Activated T-cell treated with anti-CD3 and anti-CD28 coated beads, Interleukin-2, amount 50 U/mL, for 48 hours (primary cell): ENCODE measurements at places on chromosomes 4 and X.
A peak's percentile ranks its signal among the peaks of the same experiment; 100 is the strongest.

- no peak for DNase-seq
Observed at GRCh38 chrX:7515681-7516413, 327.1 kb upstream of the VCX start.

DNA sequence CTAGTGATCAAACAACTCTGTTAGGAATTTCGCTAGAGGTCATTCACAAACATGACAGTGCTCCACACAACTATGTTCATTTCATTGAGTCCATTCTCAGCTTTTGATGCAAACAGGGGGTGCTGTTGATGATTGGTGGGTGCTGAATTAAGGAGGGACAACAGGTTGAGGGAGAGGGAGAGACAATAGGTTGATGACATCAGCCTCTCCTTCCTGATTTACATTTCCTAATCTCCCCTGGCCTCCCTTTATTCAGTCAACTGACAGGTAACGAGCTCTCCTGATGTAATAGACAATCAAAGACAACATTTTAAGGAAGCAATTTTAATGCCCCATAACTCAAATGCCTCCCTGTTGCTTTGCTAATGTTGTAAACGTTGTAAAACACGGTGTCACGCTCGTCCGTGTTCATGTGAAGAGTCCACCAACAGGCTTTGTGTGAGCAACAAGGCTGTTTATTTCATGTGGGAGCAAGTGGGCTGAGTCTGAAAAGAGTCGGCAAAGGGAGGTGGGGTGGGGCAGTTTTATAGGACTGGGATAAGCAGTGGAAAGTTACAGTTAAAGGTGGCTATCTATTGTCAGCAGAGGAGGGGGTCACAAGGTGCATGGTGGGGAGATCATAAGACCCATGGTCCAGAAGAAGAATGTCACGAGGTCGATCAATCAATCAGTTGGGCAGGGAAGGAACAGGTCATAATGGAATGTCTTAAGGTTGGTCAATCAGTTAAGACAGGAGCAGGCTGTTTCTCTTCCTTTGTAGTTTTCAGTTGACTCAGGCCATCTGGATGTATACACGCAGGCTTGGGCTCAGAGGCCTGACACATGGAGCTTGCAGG, 4.8 kb upstream of the GAR1 start:
- DNase-seq: no peak

- DNase-seq: no peak
Observed at GRCh38 chrX:40380655-40381488, 199.9 kb upstream of the ATP6AP2 start.

DNA sequence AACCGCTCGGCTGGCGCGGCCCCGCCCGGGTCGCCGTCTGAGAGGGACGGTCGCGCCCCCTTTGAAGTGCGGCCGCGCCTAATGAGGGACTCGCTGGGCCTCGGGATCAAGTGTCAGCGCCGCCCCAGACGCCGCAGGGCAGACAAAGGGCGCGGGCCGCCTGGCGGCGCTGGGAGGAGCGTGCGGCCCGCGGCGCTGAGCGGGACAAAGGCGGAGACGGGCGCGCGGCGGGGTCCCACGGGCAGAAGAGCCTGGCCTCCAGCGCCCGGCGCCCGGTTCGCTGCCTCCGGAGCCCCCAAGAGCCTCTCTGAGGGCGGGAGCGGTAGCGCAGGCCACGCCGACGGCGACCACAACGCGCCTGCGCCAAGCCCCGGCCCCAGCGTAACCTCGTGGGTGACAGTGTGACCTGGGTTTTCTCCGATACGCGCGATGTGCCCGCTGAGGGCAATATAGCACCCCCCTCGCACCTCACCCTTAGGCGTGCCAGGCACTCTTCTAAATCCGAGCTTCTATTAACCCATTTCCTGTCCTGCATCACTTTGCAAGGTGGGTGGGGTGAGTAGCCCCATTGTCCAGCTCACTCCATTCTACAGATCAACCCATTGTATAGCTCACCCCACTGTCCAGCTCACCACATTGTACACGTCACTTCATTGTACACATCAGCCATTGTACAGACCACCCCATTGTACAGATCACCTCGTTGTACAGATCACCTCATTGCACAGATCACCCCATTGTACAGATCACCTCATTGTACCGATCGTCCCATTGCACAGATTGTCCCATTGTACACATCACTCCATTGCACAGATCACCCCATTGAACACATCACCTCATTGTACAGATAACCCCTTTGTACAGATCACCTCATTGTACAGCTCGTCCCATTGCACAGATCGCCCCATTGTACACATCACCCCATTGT, 33.7 kb upstream of the STX18 start:
- peak; percentile 69 for DNase-seq

DNA sequence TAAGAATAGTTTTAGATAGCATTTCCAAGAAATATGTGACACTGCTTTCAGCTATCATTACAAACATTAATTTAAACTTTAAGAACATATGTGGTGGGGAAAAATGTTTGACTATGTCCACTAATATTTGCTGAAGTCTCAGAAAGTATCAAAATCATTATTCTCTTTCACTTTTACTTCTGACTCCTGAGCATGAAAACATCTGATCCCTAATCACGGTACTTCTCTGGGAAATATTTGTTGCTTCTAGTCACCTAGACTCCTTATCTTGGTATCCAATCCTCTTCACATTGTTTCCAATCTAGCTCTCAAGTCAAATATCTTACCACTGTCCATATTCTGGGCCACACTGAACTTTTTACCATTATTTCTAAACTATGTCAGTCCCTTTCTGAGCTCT, 10.8 kb downstream of the NUDT6 start:
- no peak for DNase-seq

GRCh38 chr4:15562623-15563022, 92.5 kb downstream of the FBXL5 start:
- DNase-seq: no peak

DNA sequence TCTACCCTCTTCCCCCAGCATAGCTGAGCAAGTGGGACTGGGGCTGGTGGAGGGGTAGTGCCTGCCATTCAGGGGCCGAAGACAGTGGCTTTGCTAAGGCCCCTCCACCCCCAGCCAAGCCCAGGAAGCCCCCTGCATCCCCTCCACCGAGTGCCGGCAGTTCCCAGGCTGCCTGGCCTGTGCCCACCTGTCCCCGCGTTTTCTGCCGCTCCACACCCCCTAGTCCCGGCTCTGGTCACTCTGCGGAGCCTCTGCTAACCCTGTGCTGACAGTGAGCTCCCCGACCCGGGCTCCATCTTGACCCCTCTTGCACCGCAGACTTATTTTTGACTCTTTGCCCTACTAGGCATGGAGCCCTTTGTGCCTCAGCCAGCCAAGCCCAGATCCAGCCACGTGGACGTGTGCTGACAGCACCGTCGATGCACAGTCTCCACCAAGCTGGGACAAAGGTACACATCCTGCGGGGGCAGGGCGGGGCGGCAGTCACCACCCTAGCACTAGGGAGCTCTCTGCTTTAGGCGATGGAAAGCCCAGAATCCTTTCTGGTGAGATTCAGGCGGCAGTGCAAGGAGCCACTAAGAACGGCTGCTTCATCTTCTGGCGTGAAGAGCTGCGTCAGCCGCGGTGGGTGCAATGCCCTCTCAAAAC, 96.6 kb downstream of the PHKA2 start:
- no peak for DNase-seq

GRCh38 chrX:127873637-127874036, 178.6 kb downstream of the ACTRT1 start:
- DNase-seq: no peak

DNA sequence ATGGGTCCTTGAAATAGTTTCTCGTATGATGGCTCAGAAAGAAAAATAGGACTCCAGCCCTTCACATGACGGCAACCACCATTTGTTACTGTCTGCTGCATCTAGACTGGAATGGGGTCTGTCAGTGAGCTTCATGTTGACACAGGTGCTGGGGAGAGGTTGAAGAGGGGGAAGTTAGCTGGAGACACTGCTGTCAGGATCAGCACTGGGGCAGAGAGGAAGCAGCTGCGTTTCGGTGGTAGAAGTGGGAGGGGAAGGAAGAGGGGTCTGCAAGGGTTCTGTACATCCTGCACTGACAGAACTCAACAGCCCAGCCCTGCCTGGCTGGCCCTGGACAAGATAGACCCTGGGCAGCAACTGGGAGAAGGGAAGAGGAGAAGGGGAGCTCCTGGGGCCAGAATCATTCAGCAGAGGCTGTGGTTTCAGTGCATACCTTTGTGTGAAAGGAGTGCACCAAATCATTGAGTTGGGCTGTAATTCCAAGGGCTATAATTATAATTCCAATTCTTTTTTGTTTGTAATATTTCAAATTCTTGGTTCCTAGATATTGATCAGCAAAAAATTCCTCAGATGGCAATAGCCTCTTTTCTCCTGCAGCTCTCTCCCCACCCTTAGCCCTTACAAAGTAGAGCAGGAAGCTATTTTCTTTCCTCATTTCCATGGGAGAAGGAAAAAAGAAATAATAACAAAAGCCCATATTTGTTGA, 119.4 kb upstream of the C1GALT1C1 start:
- DNase-seq: no peak

GRCh38 chrX:51496501-51497291, at the start of gene NUDT11:
Gene NUDT11, minus strand, starts transcription at chrX:51496592. Its CDS starts 148 bp downstream, at chrX:51496444.
- DNase-seq: peak; percentile 71

- DNase-seq: no peak
Observed at GRCh38 chrX:11311706-11312105, 18.5 kb downstream of the AMELX start.
